ENCODE measurements at places on chromosomes 2 and 18.

GRCh38 chr18:58025733-58026132 lies 18.3 kb upstream of the NEDD4L start:
- DNase-seq = no peak

- DNase-seq = no peak
Observed at GRCh38 chr2:163664610-163665009, 71.2 kb downstream of the FIGN start.

GRCh38 chr2:197278799-197279763 lies 31.5 kb downstream of the ANKRD44 start:
- DNase-seq = no peak

GRCh38 chr2:236955521-236956030 lies 130.1 kb upstream of the COPS8 start:
- DNase-seq = no peak

- no peak for DNase-seq
Observed at GRCh38 chr18:76860411-76860810, 38.1 kb downstream of the ZNF236 start.

- DNase-seq = no peak
Observed at GRCh38 chr2:27042985-27043634, 8.4 kb upstream of the AGBL5 start.

DNA sequence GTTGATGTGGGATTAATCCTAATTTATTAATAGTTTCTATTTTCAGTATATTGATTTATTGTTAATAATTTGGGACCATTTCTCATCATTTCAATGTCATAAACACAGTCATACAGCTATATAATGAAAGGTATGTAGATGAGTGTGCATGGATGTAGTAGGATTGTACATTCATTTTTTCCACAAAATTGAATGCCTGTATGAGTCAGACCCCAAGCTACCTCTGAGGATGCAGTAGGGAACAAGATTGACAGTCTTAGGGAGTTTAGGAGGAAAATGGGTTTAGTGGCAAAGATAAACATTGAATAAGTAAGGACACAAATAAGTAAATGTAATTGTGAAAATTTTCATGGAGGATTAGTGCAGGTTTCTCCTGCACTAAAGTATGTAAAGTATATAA lies 14.1 kb upstream of the TMEFF2 start:
- DNase-seq = no peak

DNA sequence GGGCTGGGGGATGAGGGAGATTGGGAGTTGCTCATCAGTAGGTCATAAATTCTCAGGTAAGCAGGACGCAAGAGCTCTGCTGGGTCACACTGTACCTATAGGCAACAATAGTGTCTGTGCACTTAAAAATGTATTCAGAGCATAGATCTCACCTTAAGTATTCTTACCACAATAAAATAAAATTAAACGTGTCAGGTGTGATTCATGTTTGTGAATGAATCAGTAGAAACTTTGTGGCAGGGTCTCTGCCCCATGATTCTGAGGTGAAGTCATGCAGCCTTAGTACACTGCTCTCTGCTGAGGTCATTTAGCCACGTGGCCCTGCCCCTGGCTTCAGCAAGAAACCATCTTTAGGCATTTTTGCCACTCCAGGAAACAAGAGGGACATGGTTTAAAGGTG lies 253.8 kb downstream of the FBXO15 start:
- DNase-seq = no peak

DNA sequence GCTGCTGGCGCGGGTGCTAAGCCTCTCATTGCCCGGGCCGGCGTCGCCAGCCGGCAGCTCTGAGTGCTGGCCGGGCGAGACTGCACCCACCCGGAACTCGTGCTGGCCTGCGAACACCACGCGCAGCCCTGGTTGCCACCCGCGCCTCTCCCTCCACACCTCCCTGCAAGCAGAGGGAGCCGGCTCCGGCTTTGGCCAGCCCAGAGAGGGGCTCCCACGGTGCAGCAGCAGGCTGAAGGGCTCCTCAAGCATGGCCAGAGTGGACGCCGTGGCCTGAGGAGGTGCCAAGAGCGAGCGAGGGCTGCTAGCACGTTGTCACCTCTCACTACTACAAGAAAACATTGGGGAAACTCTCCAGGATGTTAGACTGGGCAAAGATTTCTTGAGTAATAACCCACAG lies 98.6 kb downstream of the SPIRE1 start:
- no peak for DNase-seq

DNA sequence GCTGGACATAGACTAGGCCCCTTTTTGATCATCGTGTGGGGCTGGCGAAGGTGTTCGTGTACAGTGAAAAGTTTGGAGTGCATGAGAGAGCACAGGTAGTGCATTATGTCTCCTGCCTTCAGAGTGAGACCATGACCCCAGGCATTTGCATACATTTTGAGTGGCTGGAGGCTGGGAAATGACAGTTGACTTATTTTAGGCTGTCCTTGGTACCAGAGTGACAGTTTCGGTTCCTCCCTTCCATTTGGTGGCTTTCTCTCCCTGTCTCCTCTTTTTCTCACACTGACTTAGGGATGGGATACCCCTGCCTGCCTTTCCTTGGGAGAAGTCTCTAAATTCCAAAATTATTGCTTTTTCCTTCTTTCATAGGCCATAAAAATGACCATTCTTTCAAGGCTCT lies 20.1 kb downstream of the SERPINB12 start:
- no peak for DNase-seq

GRCh38 chr2:96512341-96512740 lies 7.2 kb upstream of the NEURL3 start:
- DNase-seq = no peak

DNA sequence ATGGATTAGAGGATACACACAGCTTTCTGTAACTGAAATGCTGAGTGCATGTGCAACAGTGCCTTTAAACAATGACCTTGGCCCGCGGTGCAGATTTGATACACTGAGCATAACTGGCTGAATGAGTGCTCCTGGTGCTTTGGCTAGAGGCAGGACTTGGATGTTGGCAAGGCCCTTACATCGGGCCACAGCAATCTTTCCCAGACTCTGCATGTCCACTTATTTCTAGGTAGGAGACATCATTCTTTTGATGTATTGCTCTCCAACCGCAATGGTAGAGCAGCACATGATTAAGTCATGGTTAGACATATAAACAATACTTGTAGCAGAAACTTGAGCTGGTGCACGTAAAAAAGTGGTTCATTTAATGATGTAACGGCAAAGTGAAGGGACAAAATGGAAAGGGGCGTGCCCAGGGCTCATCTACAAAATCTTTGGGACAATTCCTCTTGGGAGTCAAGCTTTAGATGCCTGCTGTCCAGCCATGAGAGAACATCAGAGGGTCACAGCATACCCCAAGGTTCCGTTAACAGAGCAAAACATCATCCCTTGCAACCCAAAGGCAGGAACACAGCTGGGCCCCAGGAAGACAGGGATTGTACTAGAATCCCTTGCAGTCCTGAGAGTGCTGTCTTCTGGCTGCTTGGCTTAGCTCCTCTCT lies 43.4 kb downstream of the RAB31 start:
- no peak for DNase-seq

DNA sequence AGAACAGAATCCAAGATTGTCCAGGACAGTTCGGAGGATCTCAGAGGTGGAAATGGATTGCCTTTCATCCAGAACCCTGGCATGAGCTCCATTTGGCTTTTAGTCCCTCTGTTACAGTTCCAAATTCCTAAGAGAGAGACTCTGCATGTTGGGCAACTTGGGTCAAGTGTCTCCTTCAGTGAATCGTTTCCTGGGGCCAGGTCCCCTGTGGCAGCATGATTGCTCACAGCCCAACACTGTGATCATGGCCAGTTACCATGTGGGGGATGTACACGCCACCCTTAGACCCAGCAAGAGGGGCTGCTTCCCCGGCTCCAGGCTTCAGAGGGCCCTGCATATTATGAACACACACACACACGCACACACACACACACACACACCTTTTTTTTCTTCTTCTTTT lies 118.6 kb upstream of the GLI2 start:
- no peak for DNase-seq

- no peak for DNase-seq
Observed at GRCh38 chr18:33851546-33852078, 273.6 kb downstream of the ASXL3 start.

- DNase-seq = no peak
Observed at GRCh38 chr2:121887513-121888188, 132.2 kb downstream of the TSN start.

- peak; percentile 17 for DNase-seq
Observed at GRCh38 chr2:20925265-20925889, 102.5 kb upstream of the LDAH start.

DNA sequence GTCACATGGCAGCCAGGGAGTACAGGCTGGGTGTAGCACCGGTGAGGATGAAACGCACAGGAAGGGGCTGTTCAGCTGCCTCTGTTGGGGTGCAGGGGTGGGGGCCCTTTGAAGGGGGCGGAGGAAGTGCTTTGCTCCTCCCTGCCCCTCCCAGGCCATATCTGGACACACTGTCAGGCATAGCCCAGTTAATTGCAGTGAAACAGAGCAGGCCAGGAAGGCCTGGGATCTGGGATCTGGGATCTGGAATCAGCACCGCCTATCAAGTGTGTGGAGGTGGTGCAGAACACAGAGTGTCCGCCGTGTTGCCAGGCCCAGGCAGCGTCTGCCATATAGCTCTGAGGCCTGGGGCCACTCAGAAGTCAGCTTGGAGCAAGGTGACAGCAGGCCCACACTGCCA lies 119.3 kb upstream of the MSH2 start:
- DNase-seq = no peak

DNA sequence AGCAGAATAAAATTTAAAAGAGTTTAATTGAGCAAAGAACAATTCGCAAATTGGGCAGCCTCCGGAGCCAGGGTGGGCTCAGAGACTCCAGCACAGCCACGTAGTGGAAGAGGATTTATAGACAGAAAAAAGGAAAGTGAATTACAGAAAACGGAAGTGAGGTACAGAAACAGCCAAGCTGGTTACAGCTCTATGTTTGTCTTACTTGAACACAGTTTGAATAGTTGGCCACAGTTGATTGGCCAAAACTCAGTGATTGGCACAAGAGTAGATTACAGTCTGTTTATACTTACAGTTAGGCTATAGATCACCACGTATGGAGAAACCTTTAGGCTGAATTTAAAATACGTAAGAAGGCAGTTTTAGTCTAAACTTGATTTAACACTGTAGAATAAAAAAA lies 78.8 kb upstream of the NEDD4L start:
- no peak for DNase-seq

GRCh38 chr2:22055784-22056620 lies 932.2 kb downstream of the TDRD15 start:
- no peak for DNase-seq

GRCh38 chr2:205808486-205809121 lies 126.3 kb downstream of the NRP2 start:
- DNase-seq = no peak

GRCh38 chr2:65015731-65016130 lies 26.5 kb downstream of the SLC1A4 start:
- DNase-seq = no peak

DNA sequence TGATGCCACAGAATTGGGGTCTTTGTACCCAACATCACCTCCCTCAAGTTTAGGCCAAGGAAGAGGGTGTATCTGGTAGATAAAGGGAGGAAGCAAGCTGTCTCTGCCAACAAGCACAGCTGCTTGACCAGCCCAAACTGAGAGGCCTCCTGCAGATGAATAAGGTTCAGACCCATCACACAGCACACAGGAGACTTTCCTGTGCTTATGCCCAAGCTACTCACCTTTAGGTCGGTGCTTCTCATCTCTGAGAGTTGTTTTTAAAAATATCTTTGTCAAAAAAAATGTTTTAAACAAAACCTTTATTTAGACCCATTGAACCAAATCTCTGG lies 24.7 kb upstream of the SP3 start:
- DNase-seq = no peak

DNA sequence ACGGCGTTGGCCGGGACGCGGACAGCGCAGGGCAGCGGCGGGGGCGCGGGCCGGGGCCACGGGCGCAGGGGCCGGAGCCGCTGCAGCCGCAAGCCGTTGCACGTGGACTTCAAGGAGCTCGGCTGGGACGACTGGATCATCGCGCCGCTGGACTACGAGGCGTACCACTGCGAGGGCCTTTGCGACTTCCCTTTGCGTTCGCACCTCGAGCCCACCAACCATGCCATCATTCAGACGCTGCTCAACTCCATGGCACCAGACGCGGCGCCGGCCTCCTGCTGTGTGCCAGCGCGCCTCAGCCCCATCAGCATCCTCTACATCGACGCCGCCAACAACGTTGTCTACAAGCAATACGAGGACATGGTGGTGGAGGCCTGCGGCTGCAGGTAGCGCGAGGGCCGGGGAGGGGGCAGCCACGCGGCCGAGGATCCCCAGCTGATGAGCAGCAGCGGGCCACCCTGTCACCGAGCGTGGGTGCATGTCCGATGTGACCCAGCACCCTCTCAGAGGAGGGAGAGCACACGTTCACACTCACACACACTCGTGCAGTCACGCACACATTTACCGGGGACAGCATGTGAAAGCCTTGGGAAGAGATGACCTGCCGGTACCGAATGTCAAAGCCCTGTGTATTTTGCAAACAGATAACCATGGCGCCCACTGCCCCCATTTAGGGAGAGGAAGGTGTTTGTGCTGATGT lies 4.2 kb downstream of the GDF7 start:
- DNase-seq = no peak

DNA sequence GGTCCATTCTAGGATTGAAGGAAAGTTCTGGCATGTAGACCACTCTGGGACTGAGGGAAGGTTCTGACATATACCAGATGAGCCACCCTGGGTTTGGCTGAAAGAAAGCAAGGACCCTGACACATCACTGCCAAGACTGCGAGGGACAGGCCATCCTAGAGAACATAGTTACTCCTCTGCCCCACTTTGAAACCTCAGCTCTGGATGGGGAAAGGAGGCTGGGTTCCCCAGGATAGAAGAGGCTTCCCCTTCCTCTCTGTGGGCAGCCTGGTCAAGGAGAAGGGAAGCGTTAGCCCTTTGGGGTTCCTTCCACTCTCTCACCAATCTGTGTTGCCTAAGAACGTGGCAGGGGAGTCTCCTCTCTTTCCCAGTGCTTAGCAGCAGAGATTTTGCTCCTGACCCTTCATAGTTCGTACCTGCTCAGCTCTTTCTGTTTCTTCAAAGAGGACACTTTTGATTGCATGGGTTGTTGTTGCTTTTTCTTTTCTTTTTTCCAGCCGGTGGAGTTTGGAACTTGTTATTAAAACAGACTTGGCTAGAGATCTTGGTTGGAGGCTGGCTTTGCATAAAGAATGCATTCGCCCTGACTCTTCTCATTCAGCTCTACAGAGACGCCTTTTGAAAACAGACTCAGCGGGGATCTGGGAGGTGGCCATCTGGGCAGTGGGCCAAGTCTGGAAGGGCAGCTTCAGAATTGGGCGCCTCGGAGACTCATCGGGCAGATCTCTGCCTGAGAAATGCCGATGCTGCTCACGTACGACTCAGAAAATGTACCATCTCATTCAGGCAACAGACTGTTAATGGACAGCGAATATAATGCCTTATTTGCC lies 166.1 kb downstream of the CLIP4 start:
- DNase-seq = peak; percentile 13

- no peak for DNase-seq
Observed at GRCh38 chr2:53353135-53354114, 414.2 kb upstream of the CHAC2 start.

GRCh38 chr18:56026509-56026908 lies 438.5 kb upstream of the TCF4 start:
- DNase-seq = no peak

- DNase-seq = no peak
Observed at GRCh38 chr2:224407241-224407701, 5.4 kb upstream of the FAM124B start.
